ENCODE measurements at places on chromosomes 16 and 17.

DNA sequence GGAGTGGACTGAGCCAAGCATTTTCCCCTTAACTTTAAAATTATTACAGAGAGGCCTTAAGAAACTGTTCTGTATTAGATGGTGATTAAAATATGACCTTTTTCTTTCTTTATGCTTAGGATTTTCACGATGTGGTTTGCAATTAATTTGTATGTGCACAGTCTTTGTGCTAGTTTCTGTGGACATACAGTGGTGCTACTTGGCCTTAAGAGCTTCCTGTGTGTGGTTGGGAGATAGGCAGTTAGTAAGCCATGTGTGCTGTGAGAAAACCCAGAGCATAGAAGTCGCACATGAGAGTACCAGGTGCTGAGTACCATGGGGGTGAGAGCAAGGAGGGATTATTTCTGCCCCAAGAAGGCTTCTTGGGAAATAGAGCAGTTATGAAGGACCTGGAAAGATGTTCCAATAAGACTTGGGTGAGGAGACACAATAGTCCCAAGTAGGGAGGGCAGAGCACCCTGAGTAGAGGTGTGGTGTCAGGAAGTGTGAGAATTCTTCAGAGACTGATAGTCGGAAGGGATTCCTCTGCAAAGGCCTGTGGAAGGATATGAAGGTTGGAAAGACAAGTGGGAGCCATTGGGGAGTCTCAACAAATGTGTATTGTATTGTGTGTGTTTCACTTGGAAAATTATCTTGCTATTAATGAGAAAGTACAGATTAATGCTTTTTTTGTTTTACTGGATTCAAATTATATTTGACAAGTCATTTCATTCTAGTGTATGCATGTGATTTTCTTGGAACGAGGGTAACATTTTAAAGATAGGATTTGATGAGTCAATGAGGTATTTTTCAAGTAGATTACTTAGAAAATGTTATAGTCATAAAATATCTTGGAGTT is 239.9 kb downstream of the PRKCA start:
- DNase-seq, result peak; percentile 59

DNA sequence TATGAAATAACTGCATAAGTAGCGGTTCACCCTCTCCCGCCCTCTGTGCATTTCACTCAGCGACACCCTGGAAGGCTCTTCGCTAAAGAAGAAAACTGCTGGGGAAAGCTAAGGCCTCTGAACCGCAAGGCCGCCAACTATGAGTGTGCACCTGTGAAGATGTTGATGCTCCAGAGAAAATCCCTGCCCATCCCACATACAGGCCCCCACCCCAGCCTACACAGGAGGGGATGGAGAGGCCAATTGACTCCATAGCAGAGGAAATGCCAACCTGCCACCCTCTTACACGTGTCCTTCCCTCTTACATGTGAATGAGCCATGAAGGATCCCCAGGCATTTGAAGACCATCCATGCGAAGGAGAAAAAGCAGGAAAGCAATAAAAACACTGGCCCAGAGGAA is 104.8 kb downstream of the MGAT5B start:
- no peak for DNase-seq

DNA sequence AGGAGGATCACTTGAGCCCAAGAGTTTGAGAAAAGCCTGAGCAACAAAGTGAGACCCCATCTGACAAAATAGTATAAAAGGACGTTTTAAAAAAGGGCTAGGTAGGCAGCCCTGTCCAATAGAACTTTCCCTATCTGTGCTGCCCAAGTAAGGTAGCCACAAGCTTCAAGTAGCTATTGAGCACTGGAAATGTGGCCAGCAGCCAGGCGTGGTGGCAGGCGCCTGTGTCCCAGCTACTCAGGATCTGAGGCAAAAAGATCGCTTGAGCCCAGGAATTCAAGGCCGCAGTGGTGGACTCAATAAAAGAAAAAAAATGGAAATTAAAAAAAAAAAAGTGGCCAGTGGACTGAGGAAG is 1.5 kb upstream of the NQO1 start:
- DNase-seq, result no peak

DNA sequence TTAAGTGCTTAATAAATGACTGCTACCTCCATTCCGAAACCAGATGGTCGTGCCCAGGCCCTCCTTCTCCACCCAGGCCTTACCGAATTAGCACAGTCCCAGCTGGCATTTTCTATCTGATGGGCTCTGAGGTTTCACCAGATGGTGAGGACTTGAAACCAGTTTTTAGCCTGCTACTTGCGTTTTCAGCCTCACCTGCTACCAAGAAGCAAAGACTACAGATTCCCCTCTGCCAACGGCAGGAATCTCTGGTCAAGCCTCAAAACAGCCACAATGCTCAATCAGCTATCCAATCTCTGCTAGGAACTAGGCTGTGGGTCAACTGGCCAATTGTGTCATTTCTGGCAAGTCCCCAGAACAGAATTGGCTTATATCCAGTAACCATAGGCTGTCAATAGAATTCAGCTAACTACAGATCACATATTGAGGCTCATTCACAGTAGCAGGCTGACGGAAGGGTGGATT is 11.7 kb downstream of the PECAM1 start:
- DNase-seq, result peak; percentile 31

DNA sequence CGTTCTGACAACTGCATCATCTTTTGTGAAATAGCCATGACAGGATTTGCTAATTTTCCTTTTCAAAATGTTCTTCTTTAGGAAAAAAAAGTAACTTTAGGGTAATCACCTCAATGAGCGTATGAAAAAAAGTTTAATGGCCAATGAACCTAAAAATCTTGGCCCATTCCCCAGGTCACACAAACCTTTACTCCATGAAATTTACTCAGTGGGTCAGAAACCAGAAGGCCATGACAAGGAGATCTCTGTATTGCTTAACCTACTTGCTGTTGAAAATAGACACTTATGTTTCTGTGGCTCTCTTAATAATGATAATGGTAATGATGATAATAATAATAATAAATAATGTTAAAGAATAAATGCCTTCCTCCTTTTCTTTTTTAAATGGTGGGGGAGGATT is 180.8 kb upstream of the IRX3 start:
- DNase-seq, result no peak

Data from GM12864 (cell line).